ENCODE measurements at places on chromosomes 16 and 17.

DNA sequence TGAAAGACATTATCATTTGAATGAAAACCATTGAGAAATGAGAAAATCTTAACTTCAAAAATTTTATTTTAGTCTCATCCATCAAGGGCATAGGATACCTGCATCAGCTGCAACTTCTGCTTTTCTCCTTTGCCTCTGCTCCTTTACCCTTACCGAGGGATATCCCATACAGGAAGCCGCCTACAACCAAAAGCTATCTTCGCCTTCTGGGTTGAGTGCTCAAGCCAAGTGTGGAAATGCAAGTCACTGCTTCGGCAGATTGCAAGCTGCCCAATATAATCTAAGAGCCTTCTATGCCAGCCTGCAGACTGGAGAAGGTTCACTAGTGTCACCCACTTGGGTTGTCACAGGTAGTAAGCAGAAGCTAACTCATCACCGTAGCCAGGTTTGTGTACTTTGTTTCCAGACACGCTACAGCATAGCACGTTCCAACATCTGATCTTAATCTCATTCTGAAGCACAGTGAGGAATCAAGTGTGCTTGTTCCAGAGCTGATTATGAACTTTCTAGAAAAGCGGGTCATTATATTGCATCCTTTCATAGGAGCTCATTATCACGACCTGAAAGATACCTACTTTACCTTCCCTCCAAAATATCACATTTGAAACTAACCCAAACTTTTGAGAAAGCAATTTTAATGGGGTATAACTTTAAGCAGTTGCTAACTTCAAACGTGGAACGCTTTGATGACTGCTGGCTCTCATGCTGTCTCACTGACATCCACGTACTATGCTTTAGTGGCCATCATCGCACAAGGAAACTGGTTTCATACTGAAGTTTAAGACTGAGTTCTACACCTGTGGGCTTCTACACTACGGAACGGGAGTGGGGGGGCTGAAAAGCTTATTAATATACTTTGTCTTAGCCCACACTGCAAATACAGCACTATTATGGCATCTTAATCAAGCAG is 8.0 kb upstream of the UNK start:
- DNase-seq: no peak

DNA sequence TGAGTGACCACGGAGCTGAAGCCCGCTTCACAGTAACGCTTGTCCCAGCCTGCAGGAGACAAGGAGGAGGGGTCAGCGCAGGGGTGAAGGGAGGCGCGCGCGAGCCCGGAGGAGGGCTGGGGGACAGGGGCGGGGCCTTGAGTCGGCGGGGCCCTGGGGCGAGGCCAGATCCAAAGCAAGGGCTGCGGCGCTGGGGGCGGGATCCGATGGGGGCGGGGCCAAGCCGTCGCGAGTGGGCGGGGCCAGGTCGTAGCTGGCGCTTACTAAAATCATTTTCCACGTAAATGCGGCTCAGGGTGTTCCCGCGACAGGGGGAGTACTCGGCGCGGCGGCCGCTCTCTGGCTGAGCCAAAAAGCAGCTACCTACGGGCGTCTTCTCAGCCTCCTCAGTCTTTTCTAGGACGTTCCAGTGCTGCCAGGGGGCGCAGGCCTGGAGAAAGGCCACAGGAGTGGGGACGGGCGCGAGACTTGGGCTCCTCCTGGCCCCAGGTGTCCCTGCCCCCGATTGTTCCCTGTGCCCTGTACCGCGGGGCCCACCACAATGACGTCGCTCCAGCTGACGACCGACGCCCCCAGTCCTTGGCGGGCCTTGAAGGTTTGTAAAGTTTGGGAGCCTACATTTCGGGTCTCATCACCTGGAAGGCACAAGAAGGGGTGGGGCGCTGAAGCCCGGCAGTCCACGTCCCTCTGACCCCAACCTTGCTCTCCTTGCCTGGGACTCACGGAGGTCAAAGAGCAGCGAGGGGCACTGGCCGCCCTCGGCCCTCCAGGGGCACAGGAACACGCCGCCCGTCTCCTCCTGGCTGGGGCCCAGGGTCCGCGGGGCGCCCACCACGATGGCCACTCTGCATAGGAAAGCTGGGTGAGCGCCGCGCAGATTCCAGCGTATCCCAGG is 3.9 kb downstream of the ITGA2B start:
- DNase-seq: peak; percentile 20

DNA sequence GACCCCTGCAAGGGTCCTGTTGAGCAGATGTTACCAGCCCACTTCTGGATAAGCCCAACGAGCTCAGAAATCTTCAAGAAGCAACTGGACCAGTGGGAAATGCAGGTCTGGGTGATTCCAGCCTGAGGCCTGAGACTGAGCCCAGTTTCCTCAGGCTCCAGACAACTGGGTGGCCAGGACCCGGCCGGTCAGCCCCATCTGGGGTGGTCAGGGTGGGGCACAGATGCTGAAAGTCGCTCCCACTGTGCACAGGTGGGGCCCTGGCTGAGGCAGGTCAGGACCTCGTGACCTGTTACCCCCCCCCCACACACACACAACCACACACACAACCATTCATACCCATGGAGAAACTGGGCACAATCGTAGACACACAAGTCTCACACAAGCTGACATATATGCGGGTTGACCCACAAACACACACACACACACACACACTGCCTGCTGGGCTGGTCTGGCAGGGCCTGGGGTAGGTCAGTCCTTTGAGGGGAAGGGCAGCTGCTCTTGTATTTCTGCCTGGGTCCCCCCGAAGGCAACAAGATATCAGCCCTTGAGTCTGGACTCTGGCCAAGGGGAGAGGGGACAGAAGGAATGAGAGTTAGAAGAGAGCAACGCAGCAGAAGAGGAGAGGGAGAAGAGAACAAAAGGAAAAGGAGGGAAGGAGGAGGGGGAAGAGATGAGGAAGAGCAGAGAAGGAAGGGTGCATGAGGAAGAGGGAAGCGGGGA is 99.0 kb upstream of the CDH5 start:
- no peak for DNase-seq

DNA sequence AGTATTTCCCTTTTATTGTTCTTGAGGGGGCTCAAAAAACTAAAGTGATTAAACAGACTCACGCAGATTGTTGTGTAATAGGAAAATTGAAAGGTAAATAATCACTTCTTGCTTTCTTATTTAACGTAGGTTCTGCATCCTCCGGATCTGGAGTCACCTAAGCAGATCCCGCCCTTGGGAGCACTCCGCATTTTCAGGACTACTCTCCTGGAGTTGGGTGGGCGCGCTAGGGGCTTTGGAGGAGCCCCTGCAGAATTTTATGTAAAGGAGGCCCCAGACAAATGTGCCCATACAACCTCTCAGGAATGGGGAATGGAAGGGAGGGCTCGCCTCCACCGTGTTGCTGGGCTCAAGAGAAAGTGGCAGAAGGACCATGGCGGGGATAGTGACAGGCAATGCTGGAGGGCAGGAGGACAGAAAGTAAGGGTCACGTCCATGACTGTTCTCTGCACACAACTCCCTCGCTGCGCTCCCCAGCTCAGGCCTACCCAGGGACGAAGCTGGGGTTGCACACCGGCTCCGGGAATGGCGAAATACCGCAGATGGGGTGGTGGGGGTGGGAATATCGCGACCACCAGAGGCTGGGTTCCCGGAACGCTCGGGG is 8.3 kb downstream of the MT2A start:
- no peak for DNase-seq

Measured in SK-N-MC (cell line).